ENCODE measurements at places on chromosomes 1 and 21.

DNA sequence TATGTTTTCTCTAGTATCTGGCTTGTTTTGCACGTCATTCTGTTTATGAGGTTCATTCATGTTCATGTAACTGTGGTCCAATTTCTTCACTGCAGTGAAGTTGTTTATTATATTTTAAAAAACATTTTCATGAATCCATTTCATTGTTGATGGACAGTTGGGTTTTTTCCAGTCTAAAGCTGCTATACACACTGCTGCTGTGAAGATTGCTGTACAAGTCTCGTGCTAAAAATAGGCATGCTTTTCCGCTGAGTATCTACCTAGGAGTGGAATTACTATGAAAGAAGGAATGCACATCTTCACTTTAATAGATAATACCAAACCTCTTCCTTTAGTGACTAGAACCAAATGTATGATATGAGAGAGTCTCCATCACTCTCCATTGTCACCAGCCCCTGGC lies 49.0 kb upstream of the ETS2 start:
- DNase-seq, result no peak

GRCh38 chr1:219159946-219160645 lies 13.6 kb upstream of the LYPLAL1 start:
- no peak for DNase-seq

- no peak for DNase-seq
Observed at GRCh38 chr21:42199868-42200463, 19.0 kb upstream of the ABCG1 start.

DNA sequence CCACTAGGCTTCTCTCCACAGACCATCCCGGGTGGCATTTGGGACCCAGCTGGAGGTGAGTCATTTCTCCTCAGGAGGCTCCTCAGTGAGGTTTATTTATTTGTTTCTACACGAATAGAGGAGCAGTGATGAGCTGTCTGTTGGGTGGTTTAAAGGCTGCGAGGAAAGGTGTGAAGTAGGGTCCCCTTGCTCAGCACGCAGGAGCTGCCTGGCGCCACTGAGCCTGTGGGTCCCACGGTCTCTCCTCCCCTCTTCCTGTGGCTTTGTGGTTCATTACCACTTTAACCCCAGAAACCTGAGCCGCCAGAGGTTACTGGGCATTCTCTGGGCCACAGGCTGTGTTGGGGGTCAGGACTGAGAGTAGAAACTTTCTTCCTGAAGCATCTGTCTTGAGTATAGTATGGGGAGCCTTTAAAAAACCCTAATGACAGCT lies 39.9 kb downstream of the IL6R start:
- DNase-seq, result peak; percentile 54

DNA sequence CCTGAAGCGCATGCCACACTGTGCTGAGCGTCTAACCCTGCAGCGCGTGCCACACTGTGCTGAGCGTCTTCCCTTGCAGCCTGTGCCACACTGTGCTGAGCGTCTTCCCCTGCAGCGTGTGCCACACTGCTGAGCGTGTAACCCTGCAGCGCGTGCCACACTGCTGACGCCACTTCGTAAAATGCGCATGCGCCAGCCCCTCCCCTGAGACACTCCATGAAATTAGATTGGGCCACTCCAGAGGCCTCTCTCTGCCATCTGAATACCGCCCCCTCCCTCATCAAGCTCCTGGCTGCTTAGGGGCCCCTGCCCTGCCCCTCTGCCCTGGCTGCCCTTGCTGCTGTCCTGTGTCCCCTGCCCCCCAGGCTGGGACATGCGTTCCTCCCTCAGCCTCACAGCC lies 84.8 kb downstream of the POFUT2 start:
- no peak for DNase-seq

GRCh38 chr1:242523719-242524570 lies 552 bp downstream of the PLD5 start:
- DNase-seq, result peak; percentile 9

- no peak for DNase-seq
Observed at GRCh38 chr1:198563583-198563982, 23.1 kb upstream of the ATP6V1G3 start.

- DNase-seq, result no peak
Observed at GRCh38 chr1:206987873-206988272, 17.6 kb upstream of the FCAMR start.

DNA sequence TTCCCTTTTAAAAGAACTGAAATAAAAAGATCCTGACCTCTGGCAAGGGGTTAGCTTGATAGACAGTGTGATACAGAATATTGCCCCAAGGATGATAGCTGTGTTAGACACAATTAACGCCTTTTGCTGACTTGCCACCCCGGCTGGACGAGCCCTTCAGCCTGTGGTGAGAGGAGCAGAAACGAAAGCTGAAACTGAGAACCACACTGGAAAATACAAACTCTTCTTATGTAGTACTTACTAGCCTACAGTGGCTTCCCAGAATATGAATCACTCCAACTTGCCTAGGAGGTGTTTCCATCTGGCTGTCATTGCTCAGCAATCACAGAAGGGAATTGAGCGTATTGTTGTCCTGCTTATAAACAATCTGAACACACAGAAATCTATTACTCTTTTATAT lies 22.9 kb downstream of the SAMSN1 start:
- DNase-seq, result peak; percentile 48

DNA sequence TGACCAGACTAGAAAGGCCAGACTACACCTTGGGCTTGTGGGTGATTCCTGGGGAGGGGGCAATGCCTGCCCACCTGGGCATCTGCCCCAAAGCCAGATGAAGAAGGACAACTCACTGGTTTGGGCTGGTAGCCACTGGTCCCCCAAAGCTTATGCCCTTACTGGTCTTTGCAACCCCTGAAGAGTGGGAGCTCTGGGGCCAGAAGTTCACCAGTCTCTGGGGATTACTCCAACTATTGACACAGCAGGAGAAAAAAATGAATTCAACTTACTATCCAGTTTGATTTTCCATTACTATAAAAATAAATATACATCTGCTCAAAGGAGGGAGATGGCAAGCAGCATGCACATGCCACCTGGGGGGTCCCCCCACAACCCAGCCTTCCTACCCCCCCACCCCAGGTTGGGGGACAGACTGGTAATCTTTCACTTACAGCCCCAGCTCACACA lies 2.6 kb downstream of the AHDC1 start:
- DNase-seq, result no peak

- no peak for DNase-seq
Observed at GRCh38 chr21:42748620-42749176, 95.3 kb downstream of the PDE9A start.

DNA sequence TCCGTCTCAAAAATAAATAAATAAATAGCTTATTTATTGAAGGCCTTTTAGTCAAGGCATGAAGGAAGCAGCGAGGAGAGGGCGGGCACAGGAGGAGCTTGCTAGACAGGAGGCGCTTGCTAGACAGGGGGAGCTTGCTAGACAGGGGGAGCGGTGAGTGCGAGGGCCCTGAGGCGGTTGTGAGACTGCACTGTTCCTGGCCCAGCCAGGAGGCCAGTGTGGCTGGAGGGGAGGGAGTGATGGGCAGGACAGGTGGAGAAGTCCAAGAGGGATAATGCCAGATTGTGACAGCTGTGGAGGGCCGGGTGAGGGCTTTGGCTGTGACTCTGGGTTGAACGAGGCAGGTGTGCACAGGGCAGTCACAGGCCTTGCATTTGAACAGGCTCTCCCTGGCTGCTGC lies 18.2 kb downstream of the KIF17 start:
- DNase-seq, result no peak

GRCh38 chr1:183480971-183481441 lies 8.7 kb downstream of the SMG7 start:
- DNase-seq, result no peak

DNA sequence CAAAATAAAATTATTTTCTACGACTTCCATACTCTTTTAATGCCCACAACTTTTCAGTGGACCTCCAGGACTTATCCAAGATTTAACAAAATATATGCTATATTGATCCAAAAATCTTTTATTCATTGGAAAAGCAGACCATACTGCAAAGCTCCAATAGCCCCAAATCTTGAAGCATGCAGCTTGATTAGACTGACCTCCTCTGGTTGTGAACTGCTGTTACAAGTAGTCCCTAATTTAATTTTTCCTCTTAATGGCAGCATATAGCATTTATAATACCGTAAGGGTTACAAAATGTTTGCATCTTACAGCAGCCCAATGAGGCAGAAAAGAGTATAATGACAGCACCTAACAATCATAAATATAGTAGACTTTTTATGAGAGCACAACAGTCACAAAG lies 49.8 kb downstream of the TPR start:
- no peak for DNase-seq

GRCh38 chr1:117662667-117663066 lies 56.8 kb downstream of the TENT5C start:
- DNase-seq, result no peak

- no peak for DNase-seq
Observed at GRCh38 chr21:16241479-16241963, 511.7 kb downstream of the USP25 start.

- no peak for DNase-seq
Observed at GRCh38 chr1:219177940-219178339, 4.3 kb downstream of the LYPLAL1 start.

DNA sequence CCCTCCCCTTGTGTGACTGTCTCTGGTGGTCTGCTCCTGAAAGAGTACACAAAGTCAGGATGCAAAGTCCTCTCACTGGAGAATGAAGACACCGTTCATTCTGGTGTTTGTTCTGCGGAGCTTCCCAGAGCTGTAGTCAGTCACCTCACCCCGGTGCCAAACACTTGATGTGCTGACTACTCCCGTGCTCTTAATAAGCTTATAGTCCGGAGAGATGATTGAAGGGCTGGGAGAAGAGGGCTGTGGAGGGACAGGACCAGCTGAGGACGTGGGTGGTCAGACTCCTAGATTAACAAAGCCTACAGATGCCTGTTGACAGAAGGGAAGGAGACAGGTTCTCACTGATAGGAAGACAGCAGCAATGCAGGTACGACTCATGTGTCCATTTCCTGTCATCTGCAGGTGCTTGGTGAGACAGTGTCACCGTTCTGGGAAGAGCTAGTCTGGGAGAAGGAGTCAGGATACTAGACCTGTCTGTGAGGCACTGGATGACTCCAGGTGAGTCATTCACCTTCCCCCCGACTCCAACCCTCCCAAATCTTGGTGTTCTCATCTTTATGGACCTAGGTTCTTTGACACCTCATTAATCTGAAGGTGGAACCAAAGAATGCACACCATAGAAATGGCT lies 40.4 kb upstream of the LRRN2 start:
- DNase-seq, result no peak

DNA sequence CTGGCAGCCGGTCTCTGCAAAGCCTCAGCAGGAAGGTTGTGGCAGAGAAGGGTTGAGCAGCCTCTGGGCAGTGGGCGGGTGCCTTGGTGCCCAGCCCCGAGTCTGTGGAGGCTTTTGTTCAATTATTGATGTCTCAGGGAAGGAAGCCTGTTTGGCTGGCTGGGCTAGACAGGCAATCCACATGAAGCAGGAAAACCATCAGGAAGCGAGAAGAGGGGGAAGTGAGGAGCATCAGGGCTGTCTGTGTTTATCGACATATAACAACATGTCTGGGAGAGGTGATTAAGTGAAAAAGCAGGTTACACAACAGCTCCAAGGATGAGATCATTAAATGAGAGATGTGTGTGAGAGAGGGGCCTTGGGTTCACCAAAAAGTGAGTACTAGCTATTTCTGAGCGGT lies 105.4 kb downstream of the UBE2U start:
- DNase-seq, result no peak

Data from activated T-cell treated with anti-CD3 and anti-CD28 coated beads, Interleukin-2, amount 50 U/mL, for 72 hours (primary cell).